ENCODE measurements at places on chromosomes 2 and 18. TPM values are rescaled to one million over a fixed set of nuclear protein-coding genes. Genes with fewer than 3 reads are reported as not detected.
A peak's percentile ranks its signal among the peaks of the same experiment; 100 is the strongest.

- no peak overlapping the region for H3K4me3 ChIP-seq
- H3K36me3 ChIP-seq, result no peaks in the 10 kb centered on the region
- H3K27me3 ChIP-seq, result peaks cover 67% of the 10 kb centered on the region
- H3K4me1 ChIP-seq, result peaks cover 6% of the 10 kb centered on the region
- no peak overlapping the region for H3K27ac ChIP-seq
Measured at GRCh38 chr2:68662466-68662865, 19.1 kb downstream of the PROKR1 start.

GRCh38 chr2:46971929-46972328, 56.3 kb upstream of the MCFD2 start:
- H3K4me3 ChIP-seq, result no peak overlapping the region
- no peaks in the 10 kb centered on the region for H3K27me3 ChIP-seq
- no peak for DNase-seq
- peaks cover 3% of the 10 kb centered on the region for H3K36me3 ChIP-seq
- H3K4me1 ChIP-seq, result peaks cover 7% of the 10 kb centered on the region

The POLR1B gene
- 54.9 TPM for total RNA-seq

DNA sequence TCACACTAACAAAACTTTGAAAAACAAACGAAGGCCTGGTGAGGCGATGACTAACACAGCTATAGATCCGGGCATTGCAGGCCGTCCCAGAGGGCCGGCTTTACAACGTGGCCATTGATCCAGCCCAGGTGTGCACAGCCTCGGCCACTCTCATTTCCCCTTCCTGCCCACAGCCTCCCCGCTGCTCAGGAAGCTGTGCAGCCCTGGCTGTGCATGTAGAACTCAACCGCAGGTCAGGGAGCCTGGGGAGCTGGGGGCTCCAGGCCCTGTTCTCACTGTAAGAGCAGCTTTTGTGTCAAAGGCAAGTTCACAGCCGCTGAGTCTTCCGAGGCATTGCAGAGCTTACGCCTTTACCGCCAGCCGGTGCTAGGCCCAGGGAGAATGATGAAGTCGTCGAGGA, 87.2 kb downstream of the LONRF2 start:
- peaks cover 3% of the 10 kb centered on the region for H3K27me3 ChIP-seq
- H3K4me3 ChIP-seq, result no peak overlapping the region
- H3K27ac ChIP-seq, result peak overlapping the region; percentile 5
- H3K4me1 ChIP-seq, result peaks cover 14% of the 10 kb centered on the region

DNA sequence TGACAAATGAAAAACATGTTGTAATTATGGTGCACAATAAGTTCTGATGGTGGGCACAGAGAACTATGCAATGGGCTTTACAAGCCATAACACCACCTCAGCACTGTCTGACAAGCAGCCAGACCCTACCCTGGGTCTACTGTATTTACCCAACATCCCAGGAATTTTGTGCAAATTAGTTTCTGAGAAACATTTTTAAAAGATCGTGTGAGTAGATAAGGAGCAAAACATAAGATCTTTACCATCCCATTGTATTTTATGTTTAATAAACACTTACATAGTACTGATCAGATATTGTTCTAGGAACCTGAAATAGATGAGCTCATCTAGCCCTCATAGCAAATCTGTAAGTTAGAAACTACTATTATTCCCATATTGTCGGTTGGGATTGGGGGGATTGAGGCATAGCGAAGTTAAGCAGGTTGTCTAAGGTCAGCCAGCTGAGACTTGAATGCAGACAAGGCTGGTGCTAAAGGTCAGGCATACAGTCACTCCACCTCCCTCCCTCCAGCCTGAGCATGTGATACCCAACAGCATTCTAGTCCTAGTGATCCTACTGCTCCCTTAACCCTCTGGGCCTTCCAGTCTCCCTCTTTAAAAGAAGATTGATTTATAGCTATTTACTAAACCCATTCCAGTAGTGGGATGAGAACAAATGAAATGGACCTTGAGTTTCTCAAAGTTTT, 67.4 kb upstream of the STAM2 start:
- no peak overlapping the region for H3K4me3 ChIP-seq
- H3K36me3 ChIP-seq, result no peaks in the 10 kb centered on the region
- no peaks in the 10 kb centered on the region for H3K4me1 ChIP-seq
- DNase-seq, result no peak

- H3K4me3 ChIP-seq, result no peak overlapping the region
- H3K27ac ChIP-seq, result no peak overlapping the region
- no peaks in the 10 kb centered on the region for H3K4me1 ChIP-seq
- peaks cover 40% of the 10 kb centered on the region for H3K36me3 ChIP-seq
Measured at GRCh38 chr18:2805970-2806943, 40.5 kb upstream of the EMILIN2 start.

- H3K4me3 ChIP-seq, result no peak overlapping the region
- peaks cover 6% of the 10 kb centered on the region for H3K27me3 ChIP-seq
- no peak for DNase-seq
- peaks cover 33% of the 10 kb centered on the region for H3K4me1 ChIP-seq
- H3K36me3 ChIP-seq, result peaks cover 6% of the 10 kb centered on the region
Measured at GRCh38 chr2:136306836-136307235, 188.9 kb upstream of the CXCR4 start.

DNA sequence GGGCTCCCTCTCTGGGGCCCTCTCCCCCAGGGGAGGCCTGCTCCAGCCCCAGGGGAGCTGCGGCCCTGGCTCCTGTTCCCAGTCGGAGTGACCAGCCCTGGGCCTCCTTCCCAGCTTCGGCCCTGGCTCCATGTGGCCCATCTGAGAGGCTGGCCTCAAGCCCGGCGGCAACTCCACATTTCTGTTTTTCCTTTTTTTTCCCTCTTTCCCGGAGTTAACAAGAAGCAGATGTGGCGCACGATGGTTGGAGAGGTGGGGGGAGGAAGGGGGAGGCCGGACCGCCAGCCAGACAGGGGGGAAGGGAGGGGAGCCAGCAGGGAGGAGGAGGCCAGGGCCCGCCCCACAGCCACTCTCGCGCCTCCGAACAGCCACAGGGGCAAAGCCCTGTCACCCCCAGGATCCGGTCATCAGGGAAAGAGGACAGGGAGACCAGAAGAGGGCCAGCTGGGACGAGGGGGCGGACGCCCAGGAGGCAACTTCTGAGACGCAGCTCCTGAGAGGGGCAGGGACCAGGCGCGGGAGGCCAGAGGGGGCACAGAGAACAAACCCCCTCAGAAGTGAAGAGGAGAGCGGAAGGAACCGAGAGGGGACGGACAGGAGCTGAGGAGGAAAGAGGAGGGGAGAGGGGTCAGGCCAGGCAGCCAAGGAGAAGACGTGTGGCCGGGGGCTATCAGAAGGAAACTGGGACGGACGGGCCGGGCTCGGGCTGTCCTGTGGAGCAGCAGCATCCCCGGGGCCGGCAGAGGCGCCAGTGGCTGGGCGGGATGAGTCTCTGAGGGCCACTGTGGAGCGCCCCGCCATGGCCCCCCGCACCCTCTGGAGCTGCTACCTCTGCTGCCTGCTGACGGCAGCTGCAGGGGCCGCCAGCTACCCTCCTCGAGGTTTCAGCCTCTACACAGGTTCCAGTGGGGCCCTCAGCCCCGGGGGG, at the start of gene EMILIN1:
Gene EMILIN1, plus strand, starts transcription at position 349 of the 928 bp plus-strand sequence. Its CDS starts 451 bp downstream, at position 800.
- peaks cover 45% of the 10 kb centered on the region for H3K4me1 ChIP-seq
- DNase-seq, result no peak
- no peaks in the 10 kb centered on the region for H3K27me3 ChIP-seq

The SLC30A3 gene
- 0.38 TPM for total RNA-seq

GRCh38 chr18:10522574-10522973, 3.3 kb upstream of the NAPG start:
- H3K27ac ChIP-seq, result no peak overlapping the region
- H3K27me3 ChIP-seq, result peaks cover 36% of the 10 kb centered on the region
- DNase-seq, result no peak

The RIT2 gene
- total RNA-seq, result not detected

DNA sequence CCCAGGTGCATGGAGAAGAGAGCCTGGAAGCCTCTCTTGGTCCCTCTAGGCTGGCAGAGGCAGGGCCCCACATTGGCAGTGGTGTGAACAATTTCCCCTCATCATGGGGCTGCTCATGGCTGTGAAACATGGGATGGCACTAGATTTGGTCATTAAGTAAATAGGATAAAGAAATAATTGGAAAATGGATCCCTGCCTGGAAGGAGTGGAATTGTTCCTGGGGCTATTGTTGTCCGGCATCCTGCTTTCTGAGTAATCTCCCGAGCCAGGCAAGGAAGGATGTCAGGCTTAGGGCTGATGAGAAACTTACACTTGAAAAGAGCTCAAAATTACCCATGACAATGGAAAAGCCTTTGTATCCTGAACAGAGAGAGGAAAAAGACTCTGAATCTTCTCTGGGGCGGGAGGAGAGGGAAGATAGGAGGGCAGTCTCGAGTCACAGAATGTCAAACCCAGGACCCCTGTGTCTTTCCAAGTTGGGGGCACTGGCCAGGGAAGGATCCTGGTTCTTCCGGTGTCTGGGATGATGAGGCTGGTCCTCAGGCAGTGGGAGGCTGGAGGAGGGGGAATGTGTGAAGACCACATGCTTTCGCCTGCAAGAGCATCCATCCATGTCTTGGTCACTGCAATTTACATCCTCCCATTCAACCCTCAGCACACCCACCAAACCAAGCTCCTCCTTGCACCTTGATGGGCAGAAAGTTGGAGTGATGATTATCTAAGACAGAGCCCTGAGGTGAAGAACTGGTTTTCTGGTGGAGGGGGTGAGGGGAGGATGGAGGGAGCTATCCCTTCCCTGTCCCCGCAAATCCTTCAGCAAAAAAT, 27.1 kb upstream of the STEAP3 start:
- H3K27ac ChIP-seq, result no peak overlapping the region
- DNase-seq, result no peak
- H3K4me3 ChIP-seq, result no peak overlapping the region
- peaks cover 6% of the 10 kb centered on the region for H3K27me3 ChIP-seq
- H3K36me3 ChIP-seq, result no peaks in the 10 kb centered on the region

DNA sequence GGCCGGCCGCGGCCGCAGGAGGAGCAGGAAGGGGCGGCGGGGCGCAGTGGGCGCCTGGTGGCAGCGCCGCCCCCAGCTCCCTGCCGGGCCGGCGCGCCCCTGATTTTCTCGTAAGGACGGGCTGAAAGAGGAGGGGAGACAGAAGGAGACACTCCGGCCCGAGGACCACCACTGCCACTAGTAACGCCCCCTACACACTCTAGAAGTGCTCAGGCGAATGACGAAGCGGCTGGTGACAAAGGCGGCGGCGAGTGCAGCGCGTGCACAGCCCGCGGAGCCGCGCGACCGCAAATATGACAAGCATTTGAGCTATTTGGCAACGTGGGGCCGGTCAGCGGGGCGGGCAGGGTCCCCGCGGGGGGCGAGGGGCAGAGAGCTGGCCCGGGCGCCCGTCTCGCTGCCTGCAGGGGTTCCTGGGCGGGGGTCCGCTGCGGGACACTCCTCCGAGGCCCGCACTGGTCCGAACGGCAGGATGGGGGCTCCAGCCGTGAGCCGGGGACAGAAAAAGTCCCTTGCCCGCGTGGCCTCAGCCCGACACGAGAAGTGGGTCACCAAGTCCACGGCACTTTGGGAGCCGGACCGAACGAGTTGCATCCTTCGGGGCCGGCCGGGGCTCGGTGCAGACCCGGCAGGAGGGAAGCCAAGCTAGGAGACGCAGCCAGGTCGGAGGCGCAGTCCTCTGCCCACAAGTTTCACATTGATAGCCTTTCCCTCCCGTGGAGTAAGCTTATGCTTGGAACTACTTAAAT, 524 bp upstream of the SERTAD2 start:
- H3K27me3 ChIP-seq, result no peaks in the 10 kb centered on the region
- peak overlapping the region; percentile 78 for H3K4me3 ChIP-seq
- peaks cover 1% of the 10 kb centered on the region for H3K36me3 ChIP-seq
- H3K27ac ChIP-seq, result peak overlapping the region; percentile 83
- H3K4me1 ChIP-seq, result peaks cover 45% of the 10 kb centered on the region

DNA sequence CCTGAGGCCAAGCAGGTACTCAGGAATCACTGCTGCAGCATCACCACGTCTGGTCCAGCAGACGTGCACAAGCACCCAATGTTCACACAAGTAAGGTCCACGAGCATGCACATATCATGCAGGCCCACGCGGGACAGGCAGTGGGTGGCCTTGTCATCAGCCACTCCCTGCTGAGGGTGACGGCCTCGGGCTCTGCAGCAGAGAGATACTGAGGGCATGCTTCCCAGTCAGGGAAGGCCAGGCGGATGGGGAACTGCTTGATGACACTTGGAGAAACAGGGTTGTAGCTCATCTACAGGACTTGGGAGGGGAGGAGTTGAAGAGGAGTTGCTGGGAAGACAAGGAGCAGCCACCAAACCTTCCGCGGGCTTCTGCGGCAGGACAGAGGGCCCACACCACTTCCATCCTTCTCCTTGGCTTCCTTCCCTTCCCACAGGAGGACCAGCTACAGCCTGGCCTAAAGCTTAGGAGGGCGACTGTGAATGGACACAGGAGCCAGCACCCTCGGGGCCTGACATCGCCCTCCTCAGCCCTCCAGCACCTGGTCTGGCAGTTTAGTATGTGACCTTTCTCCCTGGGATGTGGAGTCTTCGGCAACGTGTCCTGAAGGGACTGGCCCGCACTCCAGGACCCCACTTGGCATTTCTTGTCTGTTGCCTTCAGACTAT, 15.2 kb downstream of the MFSD2B start:
- DNase-seq, result no peak
- no peaks in the 10 kb centered on the region for H3K27me3 ChIP-seq
- peaks cover 15% of the 10 kb centered on the region for H3K36me3 ChIP-seq
- H3K4me1 ChIP-seq, result peaks cover 3% of the 10 kb centered on the region
- H3K4me3 ChIP-seq, result no peak overlapping the region

- DNase-seq, result peak; percentile 60
- H3K4me3 ChIP-seq, result no peak overlapping the region
- H3K27me3 ChIP-seq, result peaks cover 10% of the 10 kb centered on the region
- H3K36me3 ChIP-seq, result no peaks in the 10 kb centered on the region
- no peaks in the 10 kb centered on the region for H3K4me1 ChIP-seq
Measured at GRCh38 chr18:37537868-37538525, 27.6 kb downstream of the CELF4 start.
